ENCODE measurements at places on chromosomes 3 and 15.

GRCh38 chr3:134677196-134677986 is 26.6 kb upstream of the KY start:
- DNase-seq = peak; percentile 4

DNA sequence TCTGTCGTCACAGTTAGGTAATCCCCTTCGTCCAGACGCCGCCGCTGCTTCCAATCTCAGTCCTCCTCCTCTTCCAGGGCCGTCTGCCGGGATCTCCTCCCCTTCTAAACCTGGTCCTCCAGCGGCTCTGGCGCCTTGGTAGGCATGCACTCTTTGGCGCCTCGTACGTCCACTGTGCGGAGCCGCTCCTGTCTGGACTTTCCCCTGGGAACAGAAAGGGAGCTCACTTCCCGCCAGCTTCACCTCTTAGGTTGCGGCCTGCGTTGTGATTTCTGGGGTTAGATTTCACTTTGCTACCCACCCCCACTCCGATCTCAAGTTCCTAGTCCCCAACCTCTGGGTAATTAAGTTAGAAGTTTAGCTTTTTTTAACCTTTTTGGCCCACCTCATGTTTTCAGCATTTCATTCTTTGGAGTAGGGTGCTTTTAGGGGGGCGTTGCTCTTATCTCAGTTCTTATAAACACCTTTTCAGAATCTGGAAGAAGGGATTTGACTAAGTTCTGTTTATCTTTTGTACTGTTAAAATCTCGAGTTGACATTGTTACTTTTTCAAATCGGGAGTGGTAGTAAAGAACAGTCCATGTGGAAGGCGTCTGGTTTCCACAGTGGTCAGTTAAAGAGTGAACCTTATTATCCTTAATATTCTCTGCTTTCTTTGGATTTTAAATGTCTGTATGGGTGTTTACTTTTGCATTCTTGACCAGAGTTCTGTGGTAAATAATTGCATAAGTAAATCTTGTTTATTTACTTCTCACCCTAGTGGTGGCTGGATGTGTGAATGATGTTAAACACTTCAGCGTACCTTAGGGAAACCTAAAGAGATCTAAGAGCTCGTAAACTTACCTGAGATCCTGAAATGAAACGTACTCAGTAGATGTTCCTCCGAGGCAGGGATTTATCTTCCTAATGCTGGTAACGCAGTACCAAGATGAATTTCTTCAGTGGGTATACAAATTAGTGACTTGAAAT is 611 bp downstream of the CTDSPL2 start:
- peak; percentile 69 for DNase-seq

DNA sequence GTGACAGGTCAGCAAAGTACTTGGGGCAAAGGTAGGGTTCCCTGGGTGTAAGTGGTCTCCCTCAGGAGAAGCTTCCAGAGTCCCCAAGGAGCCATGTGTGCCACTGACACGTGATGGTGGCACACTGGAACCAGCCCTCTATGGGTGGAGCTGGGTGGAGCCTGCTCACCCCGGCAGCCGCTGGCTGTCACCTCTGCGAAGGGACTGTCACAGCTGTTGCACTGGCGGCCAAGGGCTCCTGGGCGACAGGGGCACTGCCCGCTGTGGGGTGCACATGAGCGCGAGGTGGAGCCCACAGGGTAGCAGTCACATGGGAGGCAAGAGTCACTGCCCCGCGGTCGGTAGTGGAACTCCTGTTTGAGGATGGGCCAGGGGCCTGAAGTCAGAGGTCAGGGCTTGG is 12.0 kb downstream of the CELSR3 start:
- DNase-seq = no peak

DNA sequence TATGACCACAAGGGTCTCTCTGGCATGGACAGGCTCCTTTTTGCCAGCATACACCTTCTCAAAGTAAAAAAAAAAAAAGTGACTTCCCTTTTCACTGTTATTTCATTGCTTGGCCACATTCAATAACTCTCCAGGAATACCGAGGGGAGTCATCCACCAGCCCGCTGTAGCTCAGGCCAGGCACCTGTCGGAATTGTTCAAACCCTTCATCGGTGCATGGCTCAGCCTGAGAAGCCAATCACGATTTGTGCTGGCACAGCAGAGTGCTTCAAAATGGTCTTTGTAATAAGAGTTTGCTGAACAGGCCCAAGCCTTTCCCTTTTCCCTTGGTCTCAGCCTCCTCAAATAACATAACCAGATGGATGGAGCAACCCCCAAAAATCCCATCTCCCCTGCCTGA is 145.4 kb downstream of the PDZRN3 start:
- DNase-seq = no peak

DNA sequence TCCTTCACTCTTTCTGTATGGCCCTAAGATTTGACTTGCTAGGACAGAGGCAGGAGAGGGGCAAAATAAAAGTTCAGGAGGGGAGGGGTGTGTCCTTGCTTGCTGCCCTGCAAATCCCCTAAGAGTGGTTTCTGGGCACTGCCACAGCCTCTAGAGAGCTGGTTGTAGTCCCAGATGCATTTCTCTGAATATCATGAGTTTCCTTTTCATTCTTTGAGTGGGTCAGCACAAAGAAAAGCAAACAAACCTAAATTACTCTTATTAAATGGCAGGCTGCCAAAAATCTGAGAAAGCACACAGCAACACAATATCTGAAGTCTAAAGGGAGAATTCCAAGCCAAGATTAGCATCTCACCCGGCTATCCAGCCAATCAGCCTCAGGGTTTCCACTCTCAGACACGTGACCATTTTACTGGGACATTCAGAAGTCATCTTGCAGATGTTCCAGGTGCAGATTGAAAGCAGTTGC is 919.3 kb downstream of the TUSC7 start:
- no peak for DNase-seq

GRCh38 chr3:151962912-151963311 is 89.5 kb downstream of the SUCNR1 start:
- DNase-seq = no peak

Measured in LoVo (cell line).